ENCODE measurements at places on chromosomes 7 and 10.

DNA sequence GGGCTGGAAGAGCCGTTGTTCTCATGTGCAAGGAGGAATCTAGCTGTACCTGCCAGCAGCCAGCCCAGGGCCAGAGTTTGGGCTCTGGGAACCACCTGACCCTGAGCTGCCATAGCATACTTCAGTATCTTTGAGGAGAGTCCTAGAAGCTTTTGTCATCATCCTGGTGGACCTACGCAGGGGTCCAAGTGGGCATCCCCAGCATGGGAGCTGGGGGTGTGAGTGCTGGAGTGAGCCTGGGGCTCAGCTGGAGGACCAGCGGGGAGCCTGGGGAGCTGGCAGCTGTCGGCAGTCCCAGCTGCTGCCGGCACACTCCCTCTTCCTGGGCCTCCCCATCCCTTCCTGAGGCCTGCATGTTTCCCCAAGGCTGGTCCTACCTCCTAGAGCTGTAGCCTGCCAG, 32.5 kb downstream of the C10orf105 start:
- no peak for DNase-seq

- DNase-seq, result no peak
These were observed 247.8 kb downstream of the DIP2C start for GRCh38 chr10:441659-442058.

GRCh38 chr10:126137562-126138221, 241.3 kb downstream of the FANK1 start:
- no peak for DNase-seq

DNA sequence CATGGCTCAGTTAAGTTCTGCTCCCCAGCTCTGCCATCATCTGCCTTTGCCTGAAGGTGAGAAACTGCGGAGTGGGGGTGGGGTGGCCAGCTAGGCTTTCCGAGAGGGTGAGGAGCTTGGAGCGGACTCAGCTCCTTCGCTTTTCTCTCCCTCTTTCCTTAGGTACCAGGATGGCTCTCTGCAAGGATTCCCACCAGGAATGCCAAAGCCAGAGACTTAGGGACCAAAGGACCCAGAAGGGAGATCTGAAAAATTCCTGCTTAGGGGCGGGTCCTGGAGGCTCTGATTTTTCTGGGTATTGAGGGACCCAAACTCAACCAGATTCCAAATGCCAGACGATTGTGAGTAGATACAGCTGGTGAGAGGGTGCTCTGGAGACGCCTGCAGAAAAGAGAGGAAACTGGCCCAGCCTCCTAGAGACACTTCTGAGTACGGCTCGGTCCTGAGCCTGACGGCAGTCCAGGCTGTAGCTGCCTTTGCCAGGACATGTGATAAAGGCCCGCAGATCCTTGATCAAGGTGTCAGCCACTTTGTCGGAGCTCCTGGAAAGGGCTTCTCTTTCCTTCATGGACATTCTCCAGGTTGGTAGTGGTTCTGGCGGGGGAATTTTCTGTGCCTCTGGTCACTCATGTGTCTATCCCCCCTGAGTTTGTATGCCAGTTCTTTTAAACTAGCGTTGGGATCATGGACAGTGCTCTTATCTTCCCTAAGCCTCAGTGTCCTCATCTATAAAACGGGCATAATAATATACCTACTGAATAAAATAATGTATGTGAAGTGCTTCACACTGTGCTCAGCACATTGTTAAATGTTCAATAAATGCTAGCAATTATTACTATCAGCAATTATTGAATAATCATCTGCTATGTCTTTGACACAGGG, 42.5 kb upstream of the BTRC start:
- no peak for DNase-seq

- DNase-seq, result no peak
These were observed 16.9 kb downstream of the TSPAN14 start for GRCh38 chr10:80471001-80471400.

- peak; percentile 50 for DNase-seq
These were observed 70.4 kb downstream of the COA1 start for GRCh38 chr7:43658718-43659548.

- no peak for DNase-seq
These were observed 116.8 kb downstream of the ZFAND4 start for GRCh38 chr10:45555795-45556194.

DNA sequence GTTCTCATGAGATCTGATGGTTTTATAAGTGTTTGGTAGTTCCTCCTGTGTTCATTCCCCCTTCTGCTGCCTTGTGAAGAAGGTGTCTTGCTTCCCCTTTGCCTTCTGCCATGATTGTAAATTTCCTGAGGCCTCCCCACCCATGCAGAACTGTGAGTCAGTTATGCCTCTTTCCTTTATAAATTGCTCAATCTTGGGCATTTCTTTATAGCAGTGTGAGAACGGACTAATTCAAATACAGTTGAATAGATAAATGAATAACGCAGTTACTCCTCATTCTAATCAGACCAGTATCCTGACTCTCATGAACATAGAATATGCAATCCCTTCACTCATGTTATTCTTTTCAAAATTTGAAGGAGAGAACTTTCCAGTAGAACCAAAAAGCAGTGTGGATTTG, 375.0 kb upstream of the FZD8 start:
- DNase-seq, result no peak

DNA sequence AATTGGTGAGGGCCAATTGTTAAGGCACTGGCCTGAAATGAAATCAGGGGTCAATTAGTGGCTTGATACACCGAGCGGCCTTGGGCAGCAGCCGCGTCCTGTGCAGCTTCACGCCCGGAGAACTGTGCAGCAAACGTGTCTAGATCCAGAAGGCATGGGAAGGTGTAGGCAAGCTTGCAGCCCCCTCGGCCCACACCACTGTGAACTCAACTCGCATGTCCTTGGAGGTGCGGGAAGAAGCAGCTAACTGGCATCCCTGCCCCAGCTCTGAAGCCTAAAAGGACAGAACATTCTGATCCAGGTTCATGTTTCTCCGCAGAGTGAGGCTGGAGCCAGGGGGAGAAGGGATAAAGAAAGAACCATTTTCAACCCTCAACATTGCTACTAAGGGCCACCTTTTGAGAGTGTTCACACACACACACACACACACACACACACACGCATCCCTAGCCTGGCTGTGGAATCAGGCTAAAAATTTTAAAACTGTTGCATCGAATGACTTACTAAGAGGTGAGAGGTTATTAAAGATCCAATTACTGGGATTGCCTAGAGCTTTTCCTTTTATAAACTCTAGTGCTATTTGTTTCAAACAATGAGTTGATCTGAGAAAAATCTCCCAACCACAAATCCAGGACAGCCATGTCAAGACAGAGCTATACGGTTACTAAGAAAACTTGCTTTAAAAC, 104.0 kb downstream of the PARP12 start:
- DNase-seq, result no peak

- DNase-seq, result no peak
These were observed 5.1 kb upstream of the EMX2 start for GRCh38 chr10:117537436-117537903.

GRCh38 chr7:78783179-78783962, 670.1 kb downstream of the MAGI2 start:
- no peak for DNase-seq

GRCh38 chr7:2646680-2647571, 15.1 kb downstream of the TTYH3 start:
- no peak for DNase-seq

- no peak for DNase-seq
These were observed 36.9 kb downstream of the ENTPD1 start for GRCh38 chr10:95792874-95793285.

GRCh38 chr10:125783408-125783807, 7.8 kb upstream of the MMP21 start:
- DNase-seq, result no peak

- DNase-seq, result no peak
These were observed 841.3 kb upstream of the ZWINT start for GRCh38 chr10:57202356-57202755.

DNA sequence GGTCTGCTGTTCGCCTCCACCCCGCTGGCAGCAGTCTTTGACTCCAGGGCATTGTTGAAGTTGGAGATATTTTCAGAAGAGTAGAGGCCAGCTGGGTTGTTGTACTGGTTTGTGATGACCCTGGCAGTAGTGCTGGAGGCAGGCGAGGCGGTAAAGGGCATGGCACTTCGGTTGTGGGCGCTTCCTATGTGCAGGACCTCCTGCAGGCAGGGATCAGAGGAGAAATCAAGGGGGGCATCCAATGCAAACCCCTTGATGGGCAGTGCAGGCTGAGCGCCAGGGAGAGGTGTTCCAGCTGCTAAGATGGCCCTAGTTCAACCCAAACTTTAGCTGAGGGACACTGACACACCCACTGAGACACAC, 27.0 kb downstream of the PDLIM1 start:
- DNase-seq, result no peak

- DNase-seq, result no peak
These were observed 570.4 kb downstream of the TCERG1L start for GRCh38 chr10:130740915-130741750.

DNA sequence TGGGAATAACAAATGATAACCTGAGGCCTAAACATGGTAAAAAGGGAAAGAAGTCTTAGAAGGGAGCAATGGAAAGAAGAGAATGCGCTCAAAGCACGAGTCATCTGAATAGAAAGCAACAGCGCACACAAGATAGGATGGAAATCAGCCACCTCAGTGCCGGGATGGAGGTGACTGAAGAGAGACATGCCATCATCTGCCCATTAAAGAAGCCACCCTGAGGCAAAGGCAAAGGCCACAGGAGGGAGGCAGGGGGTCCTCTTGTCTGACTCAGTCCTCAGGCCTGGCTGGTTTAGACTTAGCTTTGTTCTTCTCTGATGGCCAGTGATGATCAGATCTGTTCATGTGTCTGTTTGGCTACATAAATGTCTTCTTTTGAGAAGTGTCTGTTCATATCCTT, 180.6 kb downstream of the CHCHD3 start:
- DNase-seq, result no peak

GRCh38 chr7:154699417-154699816, 303.5 kb downstream of the PAXIP1 start:
- DNase-seq, result no peak

- no peak for DNase-seq
These were observed 21.4 kb upstream of the ABCB5 start for GRCh38 chr7:20594023-20594422.

DNA sequence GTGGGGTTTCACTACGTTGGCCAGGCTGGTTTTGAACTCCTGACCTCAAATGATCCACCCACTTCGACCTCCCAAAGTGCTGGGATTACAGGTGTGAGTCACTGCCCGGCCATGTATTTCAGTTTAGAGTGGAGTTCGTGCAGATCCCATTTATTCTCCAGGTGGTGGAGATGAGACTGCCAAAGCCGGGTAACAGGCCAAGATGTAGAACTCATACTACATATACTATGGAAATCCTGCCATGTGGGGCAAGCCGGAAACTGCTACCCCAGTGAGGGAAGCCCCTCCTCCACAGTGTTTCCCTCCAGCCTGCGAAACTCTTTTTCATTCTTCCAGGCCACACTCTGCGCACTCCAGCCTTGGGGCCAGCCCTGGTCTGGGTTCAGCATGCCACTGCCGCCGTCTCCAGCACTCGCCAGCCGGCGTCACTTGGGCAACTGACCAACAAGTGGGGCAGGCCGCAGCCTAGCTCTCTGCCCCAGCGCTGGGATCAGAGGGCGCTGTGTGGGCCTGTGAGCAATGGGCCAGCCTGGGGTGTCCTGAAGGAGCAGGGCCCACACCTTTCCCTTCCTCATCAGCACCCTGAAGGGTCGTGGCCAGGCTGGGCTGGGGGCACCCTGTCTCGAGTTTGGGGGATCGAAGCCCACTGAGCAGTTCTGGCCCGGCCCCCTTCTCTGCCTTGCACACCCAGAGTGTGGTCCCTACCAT, 122.0 kb downstream of the TRRAP start:
- no peak for DNase-seq

GRCh38 chr10:80530816-80531215, 6.9 kb upstream of the SH2D4B start:
- no peak for DNase-seq

DNA sequence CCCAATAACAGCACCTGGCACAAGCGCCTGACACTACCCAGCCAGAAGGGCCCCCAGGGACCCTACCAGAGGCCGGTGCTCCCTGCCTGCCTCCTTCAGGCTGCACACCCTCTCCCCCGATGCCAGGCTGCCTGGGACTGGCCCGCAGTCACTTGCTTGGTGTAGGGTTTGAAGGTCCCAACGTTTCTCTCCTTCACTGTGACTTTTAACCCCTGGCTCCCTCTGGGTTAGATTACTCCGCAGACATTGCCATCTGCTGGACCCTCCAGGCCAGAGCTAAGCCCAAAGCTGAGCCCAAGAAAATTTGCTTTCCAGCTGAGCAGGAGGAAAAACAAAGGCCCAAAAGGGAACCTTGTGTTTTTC, 6.9 kb downstream of the CDHR1 start:
- no peak for DNase-seq

DNA sequence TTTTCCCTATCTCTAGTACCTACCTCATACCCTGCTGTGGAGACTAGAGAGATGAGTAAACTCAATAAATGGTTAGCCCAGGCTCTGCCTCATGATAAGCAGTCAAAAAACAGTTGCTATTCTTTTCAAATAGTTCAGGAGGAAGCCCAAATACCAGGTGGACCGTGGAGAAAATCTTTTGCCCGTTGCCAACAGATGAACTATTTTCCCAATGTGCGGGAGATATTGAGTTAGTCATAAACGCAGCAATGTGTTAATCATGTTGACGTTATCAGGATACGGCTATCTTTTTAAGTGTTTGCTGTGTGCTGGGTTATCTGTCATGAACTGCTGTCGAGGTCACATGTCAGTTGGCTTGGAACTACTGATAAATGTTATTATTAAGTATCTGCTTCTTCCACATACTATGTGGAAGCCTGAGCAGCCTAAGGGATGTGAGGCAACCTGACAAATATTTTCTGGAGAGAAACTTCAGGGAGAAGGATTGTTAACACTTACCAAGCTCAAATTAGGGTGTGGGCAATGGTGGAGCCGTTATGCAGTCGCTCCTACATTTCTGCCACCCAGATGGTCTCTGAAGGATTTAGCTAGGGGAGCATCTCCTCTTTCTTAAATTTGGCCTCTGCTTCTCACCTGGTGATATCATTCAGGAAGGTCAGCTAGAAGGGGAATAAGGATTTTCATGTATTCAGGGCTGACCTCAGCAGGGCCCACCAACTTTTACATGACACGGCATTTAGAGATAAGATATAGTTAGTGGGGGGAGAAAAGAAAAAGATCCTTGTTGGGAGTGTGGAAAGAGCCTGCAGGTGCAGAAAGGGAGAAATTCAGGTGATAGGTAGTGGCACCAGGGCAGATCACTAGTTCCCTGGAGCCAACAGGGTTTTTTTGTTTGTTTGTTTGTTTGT, 33.5 kb upstream of the SLC26A3 start:
- DNase-seq, result no peak

- DNase-seq, result no peak
These were observed 172.4 kb upstream of the ZMIZ1 start for GRCh38 chr10:78896159-78896928.

GRCh38 chr7:124840435-124840834, 74.8 kb upstream of the GPR37 start:
- no peak for DNase-seq

DNA sequence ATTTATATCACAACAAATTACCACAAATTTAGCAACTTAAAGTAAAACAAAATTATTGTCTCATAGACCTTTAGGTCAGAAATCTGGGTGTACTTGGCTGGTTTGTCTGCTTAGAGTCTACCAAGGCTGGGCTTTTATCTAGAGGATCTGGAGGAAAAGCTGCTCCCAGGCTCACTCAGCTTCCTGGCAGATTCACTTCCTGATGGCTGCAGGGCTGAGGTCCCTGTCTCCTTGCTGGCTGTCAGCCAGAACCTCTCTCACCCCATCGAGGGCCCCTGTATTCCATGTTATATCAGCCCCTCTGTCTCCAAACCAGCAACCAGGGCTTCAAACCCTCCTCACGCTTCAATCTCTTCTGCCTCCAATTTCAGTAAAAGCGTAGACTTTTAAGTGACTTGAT, 734.9 kb downstream of the NRG3 start:
- no peak for DNase-seq
